BJ (cell line): ENCODE measurements at places on chromosomes 11 and 22.

- DNase-seq, result no peak
Observed at GRCh38 chr11:132032555-132032954, 662.1 kb downstream of the NTM start.

DNA sequence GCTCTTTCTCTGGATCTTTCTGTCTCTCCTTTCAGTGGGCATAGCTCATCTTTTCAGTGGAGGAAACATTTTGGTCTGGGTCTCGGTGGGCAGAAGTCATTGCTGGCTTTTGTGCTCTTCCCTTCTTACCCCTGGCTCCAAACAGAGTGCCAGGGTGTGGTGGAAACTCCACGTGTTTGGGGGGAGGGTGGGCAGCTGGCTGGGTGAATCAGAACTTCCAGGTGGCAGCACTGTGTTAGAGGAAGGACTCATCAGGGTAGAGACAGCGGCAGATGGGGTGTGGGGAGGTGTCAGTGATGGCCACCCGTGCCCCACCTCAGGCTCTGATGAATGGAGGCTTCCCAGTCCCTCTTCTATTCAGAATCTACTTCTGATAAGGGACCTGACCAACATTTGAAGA lies 114.0 kb downstream of the GRIK4 start:
- DNase-seq, result no peak

DNA sequence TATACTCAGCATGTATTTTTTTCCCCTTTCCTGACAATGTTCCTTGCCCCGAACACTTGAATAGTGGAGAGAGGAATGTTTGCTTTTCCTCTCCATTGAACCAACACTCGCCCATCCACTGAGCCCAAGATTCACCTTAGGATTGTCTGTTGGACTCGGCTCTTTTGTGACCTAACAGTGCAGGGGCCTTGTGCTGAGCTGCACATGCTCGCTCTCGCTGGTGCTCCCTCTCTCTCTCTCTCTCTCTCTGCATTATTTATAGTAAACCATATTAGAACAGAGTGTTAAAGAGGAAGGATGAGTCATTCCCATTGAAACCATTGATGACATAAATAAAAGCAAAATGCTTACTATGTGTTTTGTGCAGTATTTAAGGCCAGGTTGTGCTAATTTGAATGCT lies 20.7 kb downstream of the ZBTB16 start:
- DNase-seq, result no peak

- no peak for DNase-seq
Observed at GRCh38 chr22:45577746-45578523, 75.3 kb downstream of the FBLN1 start.

- DNase-seq, result no peak
Observed at GRCh38 chr11:109512249-109512648, 90.3 kb downstream of the C11orf87 start.

DNA sequence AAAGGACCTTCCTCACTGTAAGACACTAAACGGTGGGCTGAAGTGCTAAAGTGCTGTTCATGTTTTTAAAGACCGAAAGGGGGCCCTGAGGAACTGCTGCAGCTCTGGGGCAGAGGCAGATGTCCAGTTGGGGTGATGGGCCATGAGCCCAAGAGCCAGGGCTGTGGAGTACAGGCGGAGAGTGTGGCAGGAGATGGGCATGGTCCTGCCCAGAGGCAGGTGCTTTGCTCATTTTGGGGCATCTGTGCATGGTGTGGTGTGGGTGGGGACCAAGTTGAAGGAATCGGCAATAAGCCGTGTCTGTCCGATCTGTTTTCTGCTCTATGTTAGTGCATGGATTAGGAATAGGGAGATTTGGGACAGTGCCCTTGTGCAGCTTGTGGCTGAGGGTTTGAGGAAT lies 258.3 kb downstream of the NTM start:
- no peak for DNase-seq

DNA sequence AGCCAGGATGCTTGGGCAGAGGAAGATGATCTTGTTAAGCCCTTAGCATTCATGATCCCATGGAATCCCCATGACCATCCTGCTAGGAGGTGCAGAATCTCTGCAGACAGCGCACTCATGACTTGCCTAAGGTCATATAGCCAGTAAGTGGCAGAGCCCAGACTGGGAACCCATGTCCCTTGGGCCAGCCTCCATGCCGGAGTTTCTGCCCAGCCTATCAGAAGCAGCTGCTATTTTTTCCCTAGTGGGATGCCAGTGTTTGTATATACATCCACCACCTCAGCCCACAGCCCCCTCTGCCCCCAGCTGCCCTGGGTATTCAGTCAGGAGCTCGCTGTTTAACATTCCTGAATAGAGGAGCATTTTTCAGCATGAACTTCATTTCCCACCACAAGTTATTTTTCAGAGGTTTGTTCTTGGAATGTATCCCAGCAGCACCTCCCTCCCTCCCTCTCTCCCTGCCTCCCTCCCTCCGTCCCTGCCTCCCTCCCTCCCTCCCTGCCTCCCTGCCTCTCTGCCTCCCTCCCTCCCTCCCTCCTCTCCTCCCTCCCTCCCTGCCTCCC lies 34.4 kb upstream of the SUSD2 start:
- no peak for DNase-seq

DNA sequence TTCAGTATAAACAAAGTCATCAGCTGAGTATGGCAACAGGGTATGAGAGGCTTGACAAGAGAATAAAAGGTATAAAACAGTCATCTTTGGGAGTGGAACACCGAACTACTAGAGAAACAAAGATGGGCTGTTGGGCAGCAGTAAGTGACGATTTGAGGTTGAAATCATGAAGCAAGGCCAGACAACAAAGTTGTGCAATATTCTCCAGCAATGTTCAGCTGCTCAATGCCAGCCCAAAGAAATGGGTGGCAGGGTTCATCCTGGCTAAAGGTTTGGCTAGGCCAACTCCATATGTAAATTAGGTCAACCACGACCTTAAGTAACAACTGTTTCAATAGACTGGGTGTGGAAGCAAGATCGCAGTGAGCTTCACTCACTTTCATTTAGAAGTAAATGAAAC lies 6.2 kb downstream of the APIP start:
- no peak for DNase-seq

- no peak for DNase-seq
Observed at GRCh38 chr11:77457340-77457739, 16.6 kb downstream of the PAK1 start.

- no peak for DNase-seq
Observed at GRCh38 chr22:49785841-49786471, 41.7 kb downstream of the BRD1 start.

DNA sequence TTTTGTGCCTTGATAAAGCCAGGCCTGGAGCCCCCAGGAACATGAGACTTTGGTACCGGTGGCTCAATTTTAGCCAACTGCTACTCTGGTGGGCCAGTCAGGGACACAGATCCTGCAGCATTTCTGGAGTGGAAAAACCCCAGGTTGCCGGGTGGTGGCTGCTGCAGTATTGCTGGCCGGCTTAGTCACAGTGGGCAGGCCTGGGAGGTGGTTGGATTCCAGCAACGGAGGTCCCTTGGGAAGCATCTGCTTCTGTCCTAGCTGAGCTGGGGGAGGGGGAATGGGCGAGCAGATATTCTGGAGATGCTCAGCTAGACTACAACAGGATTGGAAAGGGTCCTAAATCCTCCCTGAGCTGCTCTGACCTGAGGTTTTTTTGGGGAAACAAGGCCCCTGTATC lies 31.6 kb upstream of the ACCSL start:
- DNase-seq, result no peak

DNA sequence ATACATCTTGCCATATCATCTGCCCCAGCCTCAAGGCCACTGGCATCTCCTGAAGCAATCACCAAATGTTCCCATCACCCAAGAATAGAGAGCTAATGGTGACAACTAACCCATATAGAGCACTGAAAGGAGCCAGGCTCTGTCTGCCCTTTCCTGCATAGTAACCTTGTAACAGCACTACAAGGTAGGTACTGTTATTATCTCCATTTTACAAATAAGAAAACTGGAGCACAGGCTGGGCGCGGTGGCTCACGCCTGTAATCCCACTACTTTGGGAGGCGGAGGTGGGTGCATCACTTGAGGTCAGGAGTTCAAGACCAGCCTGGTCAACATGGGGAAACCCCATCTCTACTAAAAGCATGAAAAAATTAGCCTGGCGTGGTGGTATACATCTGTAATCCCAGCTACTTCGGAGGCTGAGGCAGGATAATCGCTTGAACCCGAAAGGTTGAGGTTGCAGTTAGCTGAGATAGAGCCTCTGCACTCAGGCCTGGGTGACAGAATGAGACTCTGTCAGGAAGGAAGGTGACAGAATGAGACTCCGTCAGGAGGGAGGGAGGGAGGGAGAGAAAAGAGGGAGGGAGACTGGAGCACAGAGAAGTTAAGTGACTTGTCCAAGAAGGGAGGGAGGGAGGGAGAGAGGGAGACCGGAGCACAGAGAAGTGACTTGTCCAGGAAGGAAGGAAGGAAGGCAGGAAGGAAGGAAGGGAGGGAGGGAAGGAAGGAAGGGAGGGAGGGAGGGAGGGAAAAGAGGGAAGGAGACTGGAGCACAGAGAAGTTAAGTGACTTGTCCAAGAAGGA lies 2.2 kb downstream of the SLC35F2 start:
- no peak for DNase-seq

GRCh38 chr22:40039482-40040115 lies 44.8 kb downstream of the FAM83F start:
- DNase-seq, result no peak

- no peak for DNase-seq
Observed at GRCh38 chr22:25658633-25659032, 83.4 kb upstream of the MYO18B start.

DNA sequence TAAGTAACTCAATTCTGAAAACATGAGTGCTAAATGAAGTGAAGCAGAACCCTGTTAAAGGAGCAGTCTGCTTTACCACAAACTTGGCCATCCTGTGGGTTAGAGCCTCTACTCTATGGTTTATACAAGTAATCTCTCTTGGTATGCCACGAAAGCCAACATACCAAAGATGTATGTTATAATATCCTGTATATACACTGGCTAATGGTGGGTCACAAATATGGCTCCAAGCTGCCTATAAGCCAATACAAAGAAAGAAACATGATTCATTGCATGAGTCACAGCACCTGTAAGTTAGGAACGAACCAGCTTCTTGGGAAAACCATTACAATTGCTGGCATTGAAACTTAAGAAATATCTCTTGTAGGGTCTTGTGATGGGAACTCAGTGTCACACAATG lies 16.1 kb downstream of the XRRA1 start:
- no peak for DNase-seq

DNA sequence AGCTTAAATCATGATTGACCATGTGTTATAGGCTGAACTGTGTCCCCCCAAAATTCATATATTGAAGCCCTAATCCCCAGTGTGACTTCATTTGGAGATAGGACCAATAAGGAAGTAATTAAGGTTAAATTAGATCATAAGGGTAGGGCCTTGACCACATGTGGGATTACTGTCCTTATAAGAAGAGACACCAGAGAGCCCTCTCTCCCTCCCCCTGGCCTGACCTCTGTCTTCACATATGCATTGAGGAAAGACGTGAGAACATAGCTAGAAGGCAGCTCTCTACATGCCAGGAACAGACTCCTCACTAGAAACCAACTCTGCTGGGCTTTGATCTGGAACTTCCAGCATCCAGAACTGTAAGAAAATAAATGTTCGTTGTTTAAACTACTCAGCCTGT lies 13.6 kb upstream of the NUP50 start:
- DNase-seq, result no peak

DNA sequence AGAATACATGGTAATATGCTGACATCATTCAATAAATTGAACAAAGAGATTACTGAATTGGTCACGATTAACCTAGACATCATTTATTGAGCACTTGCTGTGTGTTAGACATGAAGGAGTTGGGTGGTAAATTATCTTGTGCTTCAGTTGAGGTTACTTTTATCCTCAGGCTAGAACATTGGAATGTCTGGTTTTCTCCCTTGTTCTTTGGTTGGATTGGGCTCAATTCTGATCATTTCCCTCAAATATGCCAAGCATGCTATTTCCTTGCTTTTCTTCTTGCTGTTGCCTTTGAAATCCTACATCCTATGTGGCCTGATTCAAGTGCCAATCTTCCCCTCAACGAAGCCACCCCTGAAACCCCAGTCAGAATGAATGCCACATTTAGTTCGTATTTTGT lies 65.8 kb downstream of the DEUP1 start:
- DNase-seq, result peak; percentile 7

- no peak for DNase-seq
Observed at GRCh38 chr11:129141748-129142523, 50.2 kb downstream of the ARHGAP32 start.

DNA sequence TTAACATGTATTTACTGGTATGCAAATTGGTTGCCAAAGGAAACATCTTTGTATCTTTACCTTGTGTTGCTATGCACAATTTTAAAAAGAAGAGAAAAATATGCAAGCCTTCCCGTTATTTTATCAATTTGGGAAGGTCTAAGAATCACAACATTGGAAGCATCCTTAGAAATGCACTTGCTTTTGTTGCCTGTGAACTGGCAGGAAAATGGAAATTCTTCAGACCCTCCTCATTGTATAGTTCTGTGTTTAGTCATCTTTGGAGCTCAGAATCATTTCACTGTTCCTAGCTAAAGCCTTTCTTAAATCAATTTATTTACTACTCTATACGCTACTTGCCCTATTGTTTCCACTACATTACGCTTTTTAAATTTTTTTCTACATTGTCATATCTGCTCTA lies 574.5 kb downstream of the DLG2 start:
- DNase-seq, result no peak

GRCh38 chr11:2982214-2982613 lies 9.9 kb downstream of the NAP1L4 start:
- no peak for DNase-seq

DNA sequence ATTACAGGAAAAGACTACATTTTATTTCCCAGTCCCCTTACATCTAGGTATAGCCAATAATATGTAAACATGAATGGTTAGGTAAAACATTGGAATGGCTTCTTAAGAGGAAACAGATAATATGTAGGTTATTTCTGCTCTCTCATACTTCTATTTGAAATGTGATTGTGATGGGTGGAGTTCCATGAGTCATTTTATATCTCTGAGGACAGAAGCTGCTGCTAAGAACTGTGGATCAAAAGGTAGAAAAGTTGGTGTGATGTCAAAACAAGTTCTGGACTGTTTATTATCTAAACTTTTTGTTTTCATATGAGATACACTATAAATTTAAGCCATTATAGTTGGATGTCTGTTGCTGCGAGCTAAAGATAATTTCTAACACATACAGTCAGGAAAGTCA lies 799.4 kb upstream of the TENM4 start:
- DNase-seq, result no peak

DNA sequence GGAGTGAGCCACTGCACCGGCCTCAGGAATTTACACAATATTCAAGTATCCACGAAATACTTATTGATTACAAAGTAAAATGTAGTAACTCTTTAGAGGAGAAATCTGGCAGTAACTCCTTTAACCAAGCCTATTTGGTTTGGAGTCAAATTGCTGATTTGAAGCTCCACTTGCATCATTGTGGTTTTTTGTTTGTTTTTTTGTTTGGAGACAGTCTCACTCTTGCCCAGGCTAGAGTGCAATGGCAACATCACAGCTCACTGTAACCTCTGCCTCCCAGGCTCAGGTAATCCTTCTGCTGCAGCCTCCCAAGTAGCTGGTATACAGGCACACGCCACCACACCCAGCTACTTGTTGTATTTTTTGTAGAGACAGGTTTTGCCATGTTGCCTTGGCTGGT lies 6.4 kb upstream of the QSER1 start:
- no peak for DNase-seq

- DNase-seq, result no peak
Observed at GRCh38 chr22:49423125-49423650, 404.5 kb downstream of the BRD1 start.
